ENCODE measurements at places on chromosomes 5 and 9.

DNA sequence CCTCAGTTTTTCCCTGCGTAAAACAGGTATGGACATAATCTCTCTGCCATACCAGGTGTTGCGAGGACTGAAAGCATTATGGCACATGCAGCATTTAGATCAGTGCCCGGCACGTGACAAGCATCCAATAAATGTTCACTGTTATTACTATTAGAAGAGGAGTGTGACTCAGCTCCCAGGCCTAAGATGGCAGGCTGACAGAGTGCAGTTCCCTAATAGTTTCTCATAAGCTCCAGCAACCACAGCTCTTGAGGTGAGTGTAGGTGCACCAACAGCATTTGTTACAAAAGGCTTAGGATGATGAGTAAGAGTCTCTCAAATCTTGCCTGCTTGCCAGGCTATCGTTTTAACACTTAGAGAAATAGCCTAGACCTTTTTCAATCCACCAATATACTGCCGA, 28.9 kb upstream of the GLIS3 start:
- no peak for DNase-seq

- DNase-seq = no peak
Measured at GRCh38 chr5:176687881-176688280, 40.6 kb downstream of the TSPAN17 start.

- no peak for DNase-seq
Measured at GRCh38 chr5:50709471-50709870, 43.0 kb downstream of the PARP8 start.

GRCh38 chr9:76887003-76887821, 18.7 kb downstream of the PRUNE2 start:
- DNase-seq = no peak

DNA sequence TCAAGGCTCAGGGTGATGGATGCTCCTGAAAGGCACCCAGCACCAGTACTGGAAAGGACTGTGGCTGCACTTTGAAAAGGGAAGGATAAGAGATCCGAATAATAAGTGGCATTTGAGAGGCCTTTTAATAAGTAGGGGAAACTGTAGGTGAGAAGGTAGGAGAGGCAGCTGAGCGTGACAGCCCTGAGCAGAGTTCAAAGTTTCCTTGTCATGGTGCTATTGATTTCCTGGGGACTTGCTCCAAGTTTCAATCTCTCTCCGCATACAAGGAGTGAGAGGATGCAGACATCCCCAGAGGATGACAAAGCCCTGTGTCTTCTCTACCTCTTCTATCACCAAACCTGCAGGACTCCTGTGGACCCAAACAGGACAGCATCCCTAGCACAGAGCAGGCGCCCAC, 354.5 kb downstream of the SPOCK1 start:
- no peak for DNase-seq

- peak; percentile 91 for DNase-seq
Measured at GRCh38 chr9:134475011-134475790, 148.9 kb downstream of the RXRA start.

DNA sequence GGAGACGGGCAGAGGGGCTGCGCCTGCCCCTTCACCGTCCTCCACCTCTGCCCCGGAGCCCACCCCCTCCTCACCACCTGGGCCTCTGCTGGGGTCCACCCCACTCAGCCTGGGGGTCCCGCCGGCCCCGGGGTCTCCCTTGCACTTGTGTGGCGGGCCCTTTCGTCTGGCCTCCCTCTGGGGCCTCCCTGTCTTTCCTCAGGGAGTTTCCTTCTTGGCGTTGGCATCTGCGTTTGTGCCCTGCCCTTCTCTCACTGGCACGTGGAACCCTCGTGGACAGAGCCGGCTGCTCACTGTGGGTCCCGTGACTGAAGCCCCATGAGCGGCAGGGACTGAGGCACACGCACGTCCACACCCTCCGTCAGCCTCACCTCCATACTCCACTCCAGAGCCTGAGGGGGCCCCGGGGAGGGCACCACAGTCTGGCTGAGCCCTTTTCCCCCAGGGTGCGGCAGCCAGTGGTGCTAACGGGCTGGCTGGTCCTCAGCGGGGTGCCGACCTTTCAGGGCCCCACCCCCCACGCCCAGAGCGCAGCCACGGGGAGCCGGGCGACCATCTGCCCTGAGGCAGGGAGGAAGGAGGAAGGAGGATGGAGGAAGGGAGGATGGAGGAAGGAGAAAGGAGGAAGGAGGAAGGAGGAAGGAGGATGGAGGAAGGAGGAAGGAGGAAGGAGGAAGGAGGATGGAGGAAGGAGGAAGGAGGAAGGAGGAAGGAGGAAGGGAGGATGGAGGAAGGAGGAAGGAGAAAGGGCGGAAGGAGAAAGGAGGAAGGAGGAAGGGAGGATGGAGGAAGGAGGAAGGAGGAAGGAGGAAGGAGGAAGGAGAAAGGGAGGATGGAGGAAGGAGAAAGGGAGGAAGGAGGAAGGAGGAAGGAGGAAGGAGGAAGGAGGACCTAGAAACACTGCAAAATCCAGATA, 53.0 kb upstream of the NRARP start:
- DNase-seq = peak; percentile 78

DNA sequence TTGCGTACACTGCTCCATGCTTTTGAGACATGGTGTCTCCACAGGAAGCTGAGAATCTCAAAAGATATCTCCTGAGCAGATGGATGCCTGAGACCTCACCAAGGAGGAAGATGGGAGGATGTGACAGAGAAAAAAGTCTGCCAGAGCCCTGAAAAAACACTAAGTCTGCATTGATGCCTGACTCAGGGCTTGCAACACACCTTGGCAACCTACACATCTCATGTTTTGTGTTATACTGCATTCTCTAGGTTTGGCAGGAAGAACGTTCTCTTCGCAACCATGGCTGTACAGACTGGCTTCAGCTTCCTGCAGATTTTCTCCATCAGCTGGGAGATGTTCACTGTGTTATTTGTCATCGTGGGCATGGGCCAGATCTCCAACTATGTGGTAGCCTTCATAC, 19.2 kb downstream of the SLC22A4 start:
- DNase-seq = no peak

- no peak for DNase-seq
Measured at GRCh38 chr9:86183229-86184137, 76.0 kb downstream of the C9orf153 start.

GRCh38 chr5:165242646-165243045, 1737.2 kb downstream of the MAT2B start:
- DNase-seq = no peak

GRCh38 chr9:107681988-107682387, 192.4 kb upstream of the KLF4 start:
- no peak for DNase-seq

GRCh38 chr9:132481053-132481849, 71.2 kb downstream of the CFAP77 start:
- DNase-seq = no peak

DNA sequence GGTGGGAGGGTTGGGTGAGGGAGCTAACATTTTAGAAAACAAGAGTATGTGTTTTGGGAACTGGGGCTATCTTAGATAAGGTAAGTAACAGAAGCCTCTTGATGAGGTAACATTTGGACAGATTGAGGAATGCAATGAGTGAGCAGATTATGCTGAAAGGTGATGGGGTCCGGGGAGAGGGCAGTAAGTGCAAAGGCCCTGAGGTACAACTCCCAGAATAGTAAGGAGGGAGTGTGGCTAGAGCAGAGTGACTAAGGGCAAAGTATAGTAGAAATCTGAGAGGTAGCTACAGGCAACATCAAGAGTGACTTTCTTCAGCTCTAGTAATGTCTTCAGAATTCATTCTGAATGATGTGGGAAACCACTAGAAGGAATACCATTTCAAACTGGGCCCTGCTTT, 38.9 kb upstream of the FBXL17 start:
- DNase-seq = no peak

DNA sequence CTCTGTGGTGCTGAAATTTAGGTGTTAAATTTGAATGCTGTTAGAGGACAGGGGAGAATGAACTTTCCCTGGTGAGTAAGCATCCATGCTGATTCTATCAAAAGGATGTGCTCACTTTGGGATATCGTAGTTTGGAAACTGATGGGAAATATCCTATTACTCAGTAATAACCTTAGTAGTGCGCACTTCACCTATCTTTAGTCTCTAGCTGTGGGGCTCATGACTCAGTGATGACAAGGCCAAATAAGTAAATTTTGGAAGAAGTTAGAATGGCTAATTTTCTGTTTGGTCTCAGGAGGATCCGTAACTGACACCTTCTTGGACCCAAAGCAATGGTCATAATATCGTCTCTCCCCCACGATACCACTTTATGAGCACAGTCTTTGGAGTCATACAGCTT, 448.4 kb downstream of the PSAT1 start:
- no peak for DNase-seq

Measured in posterior vena cava (tissue), 2 donors.